ENCODE measurements at places on chromosomes 6 and 20. TPM values are rescaled to one million over a fixed set of nuclear protein-coding genes. Genes with fewer than 3 reads are reported as not detected.

Gene SLC22A23
- 6.6 TPM for total RNA-seq

Gene SMPD2
- total RNA-seq: 3.9 TPM

Gene GTSF1L
- total RNA-seq: not detected

Gene BPIFA2
- not detected for total RNA-seq

Gene TFAP2A
- total RNA-seq: not detected

Gene OPRL1
- 0.15 TPM for total RNA-seq

Gene CCN2
- total RNA-seq: 33.6 TPM

Gene SNTA1
- 199 TPM for total RNA-seq

Gene TMEM74B
- 0.42 TPM for total RNA-seq

GRCh38 chr6:169575365-169575764, 126.5 kb downstream of the WDR27 start:
- no peak overlapping the region for H3K4me3 ChIP-seq
- no peaks in the 10 kb centered on the region for H3K36me3 ChIP-seq
- no peaks in the 10 kb centered on the region for H3K27me3 ChIP-seq
- no peak overlapping the region for H3K27ac ChIP-seq
- no peaks in the 10 kb centered on the region for H3K4me1 ChIP-seq
- DNase-seq: no peak

- DNase-seq: no peak
- no peaks in the 10 kb centered on the region for H3K27me3 ChIP-seq
- H3K4me1 ChIP-seq: no peaks in the 10 kb centered on the region
- H3K36me3 ChIP-seq: no peaks in the 10 kb centered on the region
- no peak overlapping the region for H3K4me3 ChIP-seq
- no peak overlapping the region for H3K27ac ChIP-seq
These were observed 561.6 kb upstream of the BTBD3 start for GRCh38 chr20:11356061-11356460.

- H3K27me3 ChIP-seq: no peaks in the 10 kb centered on the region
- no peaks in the 10 kb centered on the region for H3K36me3 ChIP-seq
- DNase-seq: no peak
- H3K4me1 ChIP-seq: peaks cover 23% of the 10 kb centered on the region
- H3K4me3 ChIP-seq: peak overlapping the region; percentile 74
These were observed 1.2 kb downstream of the DXO start for GRCh38 chr6:31970604-31971271.

DNA sequence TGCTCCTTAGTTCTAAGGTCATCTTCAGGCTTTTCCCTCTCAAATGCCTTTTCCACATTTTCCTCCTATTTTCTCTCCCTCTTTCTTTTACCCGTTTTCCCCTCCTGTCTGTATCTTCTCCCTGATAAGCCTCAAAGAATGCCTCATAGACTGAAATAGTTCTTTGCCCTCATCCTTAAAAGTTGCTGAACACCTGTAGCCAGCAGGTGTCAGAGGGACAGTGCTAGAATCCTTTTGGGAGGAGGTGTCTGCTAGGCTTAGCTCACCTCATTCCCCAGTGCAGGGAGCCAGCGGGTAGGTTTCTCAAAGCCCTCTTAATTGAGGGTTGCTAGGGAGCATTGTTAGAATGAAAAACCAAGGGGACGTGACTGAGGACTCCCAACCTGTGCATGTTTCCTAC, 204.0 kb downstream of the TSHZ2 start:
- DNase-seq: no peak
- no peak overlapping the region for H3K4me3 ChIP-seq
- H3K27me3 ChIP-seq: no peaks in the 10 kb centered on the region
- H3K36me3 ChIP-seq: no peaks in the 10 kb centered on the region
- H3K4me1 ChIP-seq: no peaks in the 10 kb centered on the region

GRCh38 chr20:42294976-42295375, 676.8 kb upstream of the CHD6 start:
- H3K4me1 ChIP-seq: no peaks in the 10 kb centered on the region
- H3K27me3 ChIP-seq: no peaks in the 10 kb centered on the region
- no peak overlapping the region for H3K27ac ChIP-seq

GRCh38 chr20:11130554-11131166, 456.9 kb upstream of the JAG1 start:
- H3K4me1 ChIP-seq: no peaks in the 10 kb centered on the region
- no peaks in the 10 kb centered on the region for H3K27me3 ChIP-seq
- H3K36me3 ChIP-seq: no peaks in the 10 kb centered on the region
- DNase-seq: no peak
- H3K4me3 ChIP-seq: no peak overlapping the region

- no peaks in the 10 kb centered on the region for H3K36me3 ChIP-seq
- no peak overlapping the region for H3K4me3 ChIP-seq
These were observed 81.5 kb downstream of the CEBPB start for GRCh38 chr20:50272030-50272723.

DNA sequence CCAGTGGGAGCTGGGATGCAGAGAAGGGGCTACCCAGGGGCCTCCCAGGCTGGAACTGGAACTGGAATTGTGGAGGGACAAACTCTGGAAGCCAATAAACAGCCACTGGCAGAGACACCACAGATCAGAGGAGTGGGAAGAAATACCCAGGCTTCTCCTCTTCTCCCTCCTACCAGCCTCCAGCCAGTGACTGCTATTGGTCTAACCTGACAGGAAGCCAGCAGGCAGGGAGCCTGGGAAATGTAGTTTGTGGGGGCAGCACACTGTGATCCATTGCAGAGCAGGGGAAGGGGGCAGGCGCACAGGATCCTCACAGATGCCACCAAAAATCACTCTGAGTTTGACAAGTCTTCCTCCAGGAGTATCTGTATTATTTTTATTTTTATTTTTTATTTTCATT, 12.1 kb upstream of the MLN start:
- no peak overlapping the region for H3K4me3 ChIP-seq
- H3K27me3 ChIP-seq: peaks cover 13% of the 10 kb centered on the region

DNA sequence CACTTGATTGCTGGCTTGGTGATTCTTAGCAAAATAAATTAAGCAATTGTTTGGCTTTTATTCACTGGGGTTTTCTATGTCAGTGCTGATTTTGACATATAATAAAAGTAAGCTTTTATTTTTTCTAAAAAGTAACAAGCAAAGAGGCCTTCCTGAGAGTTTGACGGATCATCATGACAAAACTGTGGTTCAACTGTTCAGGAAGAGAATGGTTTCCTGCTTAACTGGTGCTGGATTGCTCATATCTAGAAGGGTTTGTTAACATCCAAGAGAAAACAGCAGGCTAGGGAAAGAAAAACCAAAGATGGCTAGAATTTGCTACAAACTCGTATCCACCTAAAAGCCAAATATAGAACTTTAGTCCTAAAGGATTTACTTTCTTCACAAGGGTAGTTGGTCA, 21.2 kb downstream of the SERPINB1 start:
- no peak overlapping the region for H3K27ac ChIP-seq
- peaks cover 28% of the 10 kb centered on the region for H3K4me1 ChIP-seq
- H3K36me3 ChIP-seq: no peaks in the 10 kb centered on the region
- no peak for DNase-seq
- H3K27me3 ChIP-seq: no peaks in the 10 kb centered on the region

- H3K27me3 ChIP-seq: no peaks in the 10 kb centered on the region
- no peak overlapping the region for H3K4me3 ChIP-seq
- H3K27ac ChIP-seq: no peak overlapping the region
- H3K36me3 ChIP-seq: no peaks in the 10 kb centered on the region
- H3K4me1 ChIP-seq: no peaks in the 10 kb centered on the region
- no peak for DNase-seq
These were observed 140.5 kb downstream of the EYA2 start for GRCh38 chr20:47035026-47035590.

DNA sequence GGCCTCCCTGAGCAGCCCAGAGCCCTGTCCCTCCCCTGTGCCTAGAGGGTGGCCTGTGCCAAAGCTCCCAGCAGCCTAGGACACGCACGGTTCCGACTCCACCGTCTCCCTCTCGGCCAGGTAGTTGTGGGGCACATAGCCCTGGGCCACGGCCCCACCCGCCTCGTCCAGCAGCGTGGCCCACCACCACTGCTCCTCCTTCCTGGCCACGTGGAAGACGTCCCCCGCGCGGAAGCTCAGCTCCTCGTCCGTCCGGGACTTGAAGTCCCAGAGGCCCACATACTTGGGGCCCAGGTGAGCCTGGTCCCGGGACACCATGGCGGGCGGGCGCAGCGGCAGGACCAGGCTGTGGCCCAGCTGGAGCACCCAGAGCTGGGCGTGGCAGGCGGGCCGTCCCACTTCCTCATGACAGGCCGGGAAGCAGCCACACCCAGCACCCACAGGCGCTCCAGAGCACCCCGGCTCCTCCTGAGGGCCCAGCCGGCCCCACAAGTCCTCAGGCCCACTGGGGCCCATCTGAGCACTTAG, at the start of gene PTK6:
TSS of gene PTK6 (minus strand) at position 380 of the 528 bp plus-strand sequence. CDS start at position 318, 62 bp downstream.
- H3K4me1 ChIP-seq: peaks cover 4% of the 10 kb centered on the region
- no peaks in the 10 kb centered on the region for H3K36me3 ChIP-seq
- peaks cover 28% of the 10 kb centered on the region for H3K27me3 ChIP-seq
- H3K27ac ChIP-seq: no peak within 1 kb of the TSS

DNA sequence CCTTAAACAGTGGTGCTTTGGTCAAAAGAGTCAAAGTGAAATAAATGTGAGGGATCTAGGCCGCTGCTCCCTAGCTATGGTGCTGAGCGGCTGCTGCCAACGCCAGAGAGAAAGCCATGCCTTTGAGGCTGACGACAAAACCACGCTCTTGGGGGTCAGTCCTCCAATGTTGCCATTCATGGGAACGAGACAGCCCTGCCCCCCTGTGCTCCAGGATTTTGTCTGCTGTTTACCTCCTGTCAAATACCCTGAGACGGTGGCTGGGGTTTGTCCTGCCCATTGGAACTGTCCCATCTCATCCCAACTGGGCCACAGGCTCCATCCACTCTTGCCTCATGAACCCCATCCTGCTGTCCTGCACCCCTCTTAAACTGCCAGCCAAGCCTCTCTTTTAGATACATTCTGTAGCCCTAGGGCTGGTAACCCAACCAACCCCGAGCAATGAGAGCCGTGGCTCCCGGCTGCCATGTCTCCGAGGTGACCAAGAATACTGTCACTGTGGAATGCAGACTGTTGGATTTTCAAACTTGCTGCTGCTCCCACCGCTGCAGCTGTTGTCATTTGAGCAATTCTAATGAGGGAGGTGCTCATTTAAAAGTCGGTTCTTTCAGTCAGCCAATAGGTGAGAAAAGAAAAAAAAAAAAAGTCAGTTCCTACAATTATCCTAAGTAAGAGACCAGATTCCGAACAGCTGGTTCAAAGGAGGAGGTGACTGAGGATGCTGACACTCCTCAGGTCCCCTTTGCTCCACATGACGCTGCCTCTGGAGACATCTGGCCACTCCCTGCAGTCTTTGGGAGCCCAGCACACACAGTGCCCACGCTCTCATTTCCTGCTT, 73.1 kb upstream of the QKI start:
- H3K27me3 ChIP-seq: no peaks in the 10 kb centered on the region
- peak overlapping the region; percentile 95 for H3K27ac ChIP-seq
- no peaks in the 10 kb centered on the region for H3K36me3 ChIP-seq
- peaks cover 49% of the 10 kb centered on the region for H3K4me1 ChIP-seq
- H3K4me3 ChIP-seq: no peak overlapping the region

- no peaks in the 10 kb centered on the region for H3K36me3 ChIP-seq
- peak overlapping the region; percentile 100 for H3K27ac ChIP-seq
- peak; percentile 37 for DNase-seq
- peak overlapping the region; percentile 96 for H3K4me3 ChIP-seq
- H3K27me3 ChIP-seq: no peaks in the 10 kb centered on the region
- peaks cover 38% of the 10 kb centered on the region for H3K4me1 ChIP-seq
These were observed 675 bp downstream of the DSTN start for GRCh38 chr20:17570347-17571152.

DNA sequence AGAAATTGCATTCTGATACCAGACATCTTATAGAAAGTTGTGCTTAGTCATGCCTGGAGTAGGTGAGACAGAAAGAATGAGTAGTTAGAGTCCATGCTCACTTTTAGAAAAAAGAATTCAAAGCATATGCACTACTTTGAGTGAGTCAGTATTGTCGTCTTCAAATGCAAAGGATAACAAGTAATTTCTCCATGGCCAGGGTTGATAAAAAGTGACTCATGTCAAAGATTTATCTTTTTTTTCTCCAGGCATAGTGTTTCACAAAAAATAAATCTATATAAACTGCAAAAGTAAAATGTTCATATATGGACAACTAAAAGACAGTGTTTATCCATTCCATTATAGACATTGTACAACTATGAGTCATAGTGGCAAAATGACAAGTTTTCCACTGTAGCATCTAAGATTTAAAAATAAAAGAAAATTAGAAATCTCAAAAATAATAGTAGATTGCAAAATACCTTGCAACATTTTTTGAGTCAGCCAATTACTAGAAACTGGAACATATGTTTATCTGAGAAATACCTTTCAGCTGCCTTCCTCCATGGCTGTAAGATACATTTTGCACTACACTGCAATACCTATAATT, 329.6 kb downstream of the GRIK2 start:
- H3K4me3 ChIP-seq: no peak overlapping the region
- no peak overlapping the region for H3K27ac ChIP-seq
- no peak for DNase-seq
- H3K27me3 ChIP-seq: no peaks in the 10 kb centered on the region
- H3K36me3 ChIP-seq: no peaks in the 10 kb centered on the region
- no peaks in the 10 kb centered on the region for H3K4me1 ChIP-seq

DNA sequence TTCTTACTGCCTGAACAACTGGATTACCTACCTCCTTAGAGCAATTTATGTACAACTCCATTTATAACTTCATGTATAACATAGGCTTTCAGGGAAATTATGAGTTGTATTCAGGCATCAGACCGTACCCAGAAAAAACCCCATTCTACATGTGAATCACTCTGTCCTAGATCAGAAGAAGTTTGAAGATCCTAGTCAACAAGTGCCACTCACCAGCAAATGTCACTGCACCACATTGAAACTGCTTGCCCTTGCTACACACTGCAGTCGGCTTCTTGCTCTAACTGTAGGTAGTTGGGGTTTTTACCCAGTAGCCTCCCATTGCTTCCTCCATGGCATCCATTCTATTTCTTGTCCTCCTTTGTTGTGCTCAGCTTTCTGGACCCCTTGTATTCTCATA, 132.4 kb downstream of the DNAH8 start:
- no peak for DNase-seq
- H3K4me1 ChIP-seq: no peaks in the 10 kb centered on the region
- no peaks in the 10 kb centered on the region for H3K36me3 ChIP-seq
- H3K27ac ChIP-seq: no peak overlapping the region

- H3K4me3 ChIP-seq: no peak overlapping the region
- no peaks in the 10 kb centered on the region for H3K4me1 ChIP-seq
These were observed 80.7 kb downstream of the ANKRD60 start for GRCh38 chr20:58147628-58148370.

- DNase-seq: no peak
- H3K4me1 ChIP-seq: peaks cover 8% of the 10 kb centered on the region
- no peaks in the 10 kb centered on the region for H3K27me3 ChIP-seq
- no peak overlapping the region for H3K27ac ChIP-seq
These were observed 44.7 kb upstream of the RNF8 start for GRCh38 chr6:37309046-37309445.

All from gastrocnemius medialis (tissue), 4 donors.